ENCODE measurements at places on chromosomes 2 and 18.

DNA sequence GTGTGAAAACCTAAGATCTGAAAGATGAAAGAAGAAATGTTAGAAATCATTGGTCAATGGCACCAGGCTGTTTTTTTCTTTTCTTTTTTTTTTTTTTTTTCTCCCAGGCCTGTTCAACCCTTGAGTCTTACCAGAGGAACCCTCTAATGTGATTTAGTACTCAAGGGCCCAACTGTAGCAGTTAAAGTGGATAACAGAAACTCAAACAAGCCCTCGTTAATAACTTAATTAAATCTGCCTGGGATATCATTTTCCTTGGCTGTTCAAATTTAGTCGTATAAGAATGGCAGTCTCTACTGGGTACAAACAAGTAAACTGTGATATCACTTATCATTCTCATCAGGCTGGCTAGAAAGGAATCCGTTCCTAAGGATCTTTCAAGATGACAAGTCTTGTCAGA is 16.5 kb downstream of the ARL4C start:
- DNase-seq: no peak

- DNase-seq: no peak
Measured at GRCh38 chr18:25648716-25649260, 296.8 kb upstream of the ZNF521 start.

DNA sequence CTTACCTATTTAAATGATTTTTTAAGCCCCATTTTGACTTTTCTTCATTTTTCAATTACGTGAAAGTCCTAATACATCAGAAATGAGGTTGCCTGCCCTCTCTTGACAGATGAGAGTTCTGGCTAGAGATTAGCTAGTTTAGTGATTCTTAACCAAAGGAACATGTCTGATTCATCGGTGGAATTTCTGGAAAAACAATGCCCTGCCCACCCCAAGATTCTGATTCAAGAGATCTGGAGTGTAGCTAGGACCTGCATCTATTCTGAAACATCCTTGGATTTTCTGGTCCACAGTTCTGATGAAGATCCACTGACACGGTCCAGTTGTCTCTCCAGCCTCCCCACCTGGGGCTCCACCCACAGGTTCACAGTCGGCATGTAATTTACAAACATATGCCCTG is 111.2 kb downstream of the KLF7 start:
- peak; percentile 56 for DNase-seq

DNA sequence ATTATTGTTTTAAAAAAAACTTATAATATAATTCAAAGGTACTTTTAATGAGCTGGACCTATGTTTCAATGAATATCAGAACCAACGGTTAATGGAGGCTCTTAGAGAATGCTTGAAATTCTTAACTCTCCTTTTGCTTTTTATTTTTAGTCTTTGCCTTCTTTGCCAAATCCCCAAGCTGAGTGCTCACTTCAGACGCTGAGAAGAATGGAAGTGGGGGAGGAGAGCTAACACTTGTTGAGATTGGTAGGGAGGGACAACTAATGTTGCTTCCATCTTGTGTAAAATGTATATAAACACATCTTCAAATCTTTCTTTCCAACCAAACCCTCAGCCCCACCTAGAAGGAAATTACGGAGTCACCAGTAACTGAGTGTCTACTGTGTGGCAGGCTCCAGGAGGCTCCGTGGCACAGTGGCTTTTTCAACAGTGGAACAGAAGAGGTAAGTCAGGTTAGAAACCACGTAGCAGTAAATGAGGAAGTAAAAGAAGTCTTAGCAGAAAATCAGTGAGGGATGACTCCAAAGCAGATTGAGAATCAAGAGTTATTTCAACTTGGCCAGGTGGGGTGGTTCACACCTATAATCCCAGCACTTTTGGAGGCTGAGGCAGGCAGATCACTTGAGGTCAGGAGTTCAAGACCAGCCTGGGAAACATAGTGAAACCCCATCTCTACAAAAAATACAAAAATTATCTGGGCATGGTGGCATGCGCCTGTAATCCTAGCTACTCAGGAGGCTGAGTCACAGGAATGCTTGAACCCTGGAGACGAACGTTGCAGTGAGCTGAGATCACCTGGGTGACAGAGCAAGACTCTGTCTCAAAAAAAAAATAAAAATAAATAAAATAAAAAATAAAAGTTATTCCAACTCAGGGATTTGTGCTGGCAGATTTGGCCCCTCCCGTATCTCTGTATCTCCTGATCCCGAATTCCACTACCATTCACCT is 45.0 kb upstream of the CREB1 start:
- no peak for DNase-seq

DNA sequence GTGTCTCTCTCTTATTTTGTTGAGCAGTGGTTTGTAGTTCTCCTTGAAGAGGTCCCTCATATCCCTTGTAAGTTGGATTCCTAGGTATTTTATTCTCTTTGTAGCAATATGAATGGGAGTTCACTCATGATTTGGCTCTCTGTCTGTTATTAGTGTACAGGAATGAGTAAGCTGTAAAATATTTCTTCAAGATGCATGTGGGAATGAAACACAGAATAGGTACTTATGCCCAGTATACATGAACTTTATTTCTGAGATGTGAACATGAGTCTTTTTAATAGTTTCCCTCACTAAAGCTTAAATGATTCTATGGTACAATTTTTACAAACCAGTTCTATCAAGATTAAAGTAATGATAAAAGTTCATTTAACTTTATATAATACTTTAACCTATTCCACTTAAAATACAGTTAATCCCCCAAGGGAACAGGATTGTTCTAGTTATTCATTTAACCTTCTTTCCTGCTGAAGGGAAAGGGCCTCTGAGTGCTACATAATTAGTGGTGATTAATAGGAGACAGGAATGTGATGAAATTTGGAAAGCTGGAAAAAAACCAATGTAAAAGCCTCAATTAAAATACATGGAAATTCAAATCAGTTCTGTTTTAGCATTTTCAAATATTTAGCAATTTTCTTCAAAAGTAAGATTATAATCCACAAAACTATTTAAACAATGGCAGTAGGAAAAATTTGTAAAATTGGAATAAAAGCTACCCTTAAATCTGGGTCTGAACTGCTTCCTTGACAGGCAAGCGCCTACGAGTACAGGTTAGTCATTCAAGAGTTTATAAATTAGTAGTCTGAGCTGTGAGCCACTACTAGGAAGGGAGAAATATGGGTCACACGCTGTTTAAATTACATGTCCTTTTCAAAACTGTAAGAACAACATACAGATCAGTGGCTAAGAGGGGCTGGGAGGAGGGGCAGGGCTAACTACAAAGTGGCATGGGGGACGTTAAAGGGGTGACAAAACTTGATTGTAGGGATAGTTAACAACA is 28.9 kb downstream of the SPIRE1 start:
- no peak for DNase-seq

- no peak for DNase-seq
Measured at GRCh38 chr18:394262-394986, 106.1 kb downstream of the COLEC12 start.

DNA sequence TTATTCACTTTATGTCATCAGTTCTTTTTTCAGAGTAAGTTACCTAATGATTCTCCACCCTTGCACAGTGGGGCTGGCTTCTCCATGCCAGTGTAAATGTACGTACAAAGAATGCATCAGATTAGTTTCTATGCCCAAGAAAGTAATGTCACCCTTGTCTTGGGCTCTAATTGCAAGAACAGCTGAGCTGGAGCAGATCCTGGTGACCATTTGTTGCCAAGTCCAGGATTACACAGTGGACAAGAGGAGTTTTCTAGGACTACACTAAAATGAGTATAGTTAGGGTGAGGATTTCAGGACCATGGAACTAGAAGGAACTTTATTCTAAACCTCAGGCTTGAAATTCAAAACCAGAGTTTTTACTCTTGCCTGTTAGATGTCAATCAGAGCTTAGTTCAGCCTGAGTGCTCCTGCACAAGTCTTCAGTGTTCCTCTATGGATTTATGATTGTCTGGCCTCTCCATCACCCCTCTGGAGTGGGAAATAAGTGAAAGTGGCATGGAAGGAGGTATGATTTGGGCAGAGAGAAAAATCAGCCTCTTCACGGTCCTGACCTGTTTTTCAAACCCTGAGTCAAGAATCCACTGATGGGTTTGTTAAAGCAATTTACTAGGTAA is 29.8 kb downstream of the PCBP1 start:
- no peak for DNase-seq

DNA sequence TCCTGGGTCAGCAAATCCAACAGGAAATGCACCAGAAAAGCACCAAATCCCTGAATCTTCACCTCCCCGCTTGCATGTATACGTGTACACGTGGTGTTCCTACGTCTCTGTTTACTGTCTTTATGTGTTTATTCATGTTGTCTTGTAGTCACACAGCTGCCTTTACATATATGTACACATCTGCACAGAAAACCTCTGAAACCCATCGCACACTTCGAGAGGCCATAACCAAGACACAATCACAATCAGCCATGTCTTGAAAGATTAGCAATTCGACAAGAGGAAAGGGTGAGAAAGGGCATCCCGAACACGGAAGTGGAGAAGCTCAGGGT is 98.1 kb downstream of the PLB1 start:
- DNase-seq: no peak

DNA sequence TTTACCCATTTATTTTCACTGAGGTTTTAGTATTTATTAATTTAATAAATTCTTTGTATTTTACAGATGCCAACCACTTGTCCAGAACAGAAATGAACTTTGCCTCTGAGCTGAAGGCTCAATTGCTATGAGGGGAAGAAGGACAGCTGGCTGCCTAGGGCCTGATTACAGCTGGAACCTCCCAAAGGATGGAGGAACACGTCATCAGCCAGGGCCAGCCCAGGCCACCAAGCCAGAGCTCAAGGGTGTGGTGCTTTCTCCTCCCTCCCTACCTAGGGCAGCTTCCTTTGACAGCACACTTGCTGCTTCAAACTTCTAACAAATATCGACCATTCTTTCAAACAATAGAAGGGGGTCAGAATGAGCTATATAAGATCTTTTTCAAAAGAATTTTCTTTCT is 19.7 kb upstream of the RIOK3 start:
- DNase-seq: no peak

DNA sequence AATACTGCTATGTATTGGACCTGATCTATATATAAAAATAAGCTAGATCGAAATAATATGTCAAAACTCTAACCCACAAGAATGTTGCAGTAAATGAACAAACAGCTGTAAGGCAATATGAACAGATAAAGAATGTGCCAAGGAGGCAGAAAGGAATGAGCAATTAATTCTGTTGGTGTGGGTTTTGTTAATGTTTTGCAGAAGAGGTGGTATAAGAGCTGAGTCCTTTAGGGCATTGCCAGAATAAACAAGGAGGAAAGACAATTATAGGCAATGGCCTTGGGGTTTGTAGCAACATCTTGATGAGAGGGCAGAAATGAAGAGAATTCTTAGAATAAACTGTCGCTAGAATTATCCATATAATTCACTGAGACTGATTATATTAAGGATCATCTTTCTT is 240.9 kb upstream of the GULP1 start:
- DNase-seq: no peak

GRCh38 chr2:237685408-237685807 is 58.0 kb downstream of the LRRFIP1 start:
- no peak for DNase-seq

DNA sequence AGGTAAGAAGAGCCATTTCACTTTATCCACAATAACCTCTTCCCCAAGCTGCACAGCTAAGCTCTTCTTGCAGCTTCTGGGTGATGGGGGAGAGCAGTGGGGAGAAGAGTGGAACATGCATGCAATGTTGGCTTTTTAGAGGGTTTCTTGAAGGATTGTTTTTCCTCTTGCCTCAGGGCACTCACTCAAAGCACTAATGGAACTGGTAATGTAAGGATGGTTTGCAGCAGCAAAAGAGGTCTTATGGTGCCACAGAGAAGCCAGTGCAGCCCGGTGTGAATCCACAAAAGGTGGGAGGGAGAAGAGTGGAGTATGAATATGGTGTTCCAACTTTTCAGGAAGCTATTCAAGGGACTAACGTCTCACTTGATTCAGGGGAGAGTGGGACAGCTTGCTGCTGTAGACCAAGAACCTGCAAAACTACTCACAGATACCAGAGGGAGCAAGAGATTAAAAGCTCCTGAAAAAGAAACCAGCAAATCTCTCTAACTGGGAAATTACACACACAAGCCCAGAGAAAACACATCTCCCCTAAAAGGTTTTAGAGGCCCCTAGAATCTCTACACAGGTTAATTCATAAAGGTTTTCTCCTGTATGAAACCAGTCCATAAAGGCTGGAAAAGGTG is 116.4 kb downstream of the CHN1 start:
- DNase-seq: no peak

DNA sequence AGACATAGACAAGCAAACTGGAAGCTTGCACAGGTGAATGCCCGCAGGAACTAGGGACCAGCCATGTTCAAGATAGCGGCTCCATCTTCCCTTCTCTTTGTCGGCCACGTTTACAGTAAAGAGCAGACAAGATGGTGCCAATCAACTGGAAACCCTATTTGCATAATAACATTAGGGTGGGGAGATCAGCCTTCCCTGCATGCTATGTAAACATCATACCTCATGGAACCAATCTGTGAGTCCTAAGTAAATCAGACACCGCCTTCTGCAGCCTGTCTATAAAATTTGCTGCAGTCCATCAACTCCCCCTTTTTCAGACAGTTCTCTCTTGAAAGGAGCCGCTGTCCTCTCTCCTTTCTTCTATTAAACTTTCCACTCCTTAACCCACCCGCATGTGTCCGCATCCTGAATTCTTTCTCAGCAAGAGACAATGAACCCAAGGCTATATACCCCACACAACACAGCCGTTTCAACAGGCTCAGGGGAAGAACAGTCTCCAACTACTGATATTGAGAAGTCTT is 384.4 kb downstream of the EIPR1 start:
- no peak for DNase-seq

DNA sequence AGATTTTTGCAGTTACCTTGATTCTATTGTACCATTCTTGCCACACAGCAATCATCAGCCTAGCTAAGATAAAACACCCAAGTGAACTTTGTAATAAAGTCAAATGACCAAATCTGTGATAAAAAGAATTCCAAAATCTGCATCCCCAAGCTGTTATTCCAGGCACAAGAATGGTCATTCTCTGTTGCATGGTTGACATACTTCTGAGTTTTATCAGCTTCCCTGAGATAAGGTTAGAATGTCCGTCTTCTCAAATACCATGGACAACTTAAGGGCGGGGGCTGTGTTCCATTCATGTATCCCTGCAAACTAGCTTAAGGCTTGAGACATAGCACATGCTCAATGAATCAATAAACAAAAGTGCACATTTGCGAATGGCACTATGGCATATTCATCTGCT is 8.1 kb upstream of the BMP10 start:
- DNase-seq: no peak

DNA sequence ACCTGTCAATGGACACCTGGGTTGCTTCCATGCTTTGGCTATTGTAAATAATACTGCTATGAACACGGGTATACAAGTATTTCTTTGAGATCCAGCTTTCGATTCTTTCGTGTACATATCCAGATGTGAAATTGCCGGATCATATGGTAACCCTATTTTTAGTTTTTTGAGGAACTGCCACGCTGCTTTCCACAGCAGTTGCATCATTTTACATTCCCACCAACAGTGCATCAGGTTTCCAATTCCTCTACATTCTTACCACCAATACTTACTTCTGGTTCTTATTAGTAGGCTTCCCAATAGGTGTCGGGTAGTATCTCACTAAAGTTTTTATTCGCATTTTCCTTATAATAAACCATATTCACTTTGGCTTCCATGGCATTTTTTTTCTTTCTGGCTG is 69.6 kb downstream of the PID1 start:
- DNase-seq: no peak

All from stromal cell of bone marrow (primary cell).